Osteocyte (in vitro differentiated cells): ENCODE measurements at places on chromosomes 5 and 9. TPM values are rescaled to one million over a fixed set of nuclear protein-coding genes. Genes with fewer than 3 reads are reported as not detected.

The MLANA gene
- total RNA-seq: not detected in 2 replicates

- DNase-seq: no peak
These were observed 389.4 kb downstream of the CTNND2 start for GRCh38 chr5:11514705-11515432.

GRCh38 chr5:93723005-93723404, 18.4 kb downstream of the POU5F2 start:
- DNase-seq: no peak

DNA sequence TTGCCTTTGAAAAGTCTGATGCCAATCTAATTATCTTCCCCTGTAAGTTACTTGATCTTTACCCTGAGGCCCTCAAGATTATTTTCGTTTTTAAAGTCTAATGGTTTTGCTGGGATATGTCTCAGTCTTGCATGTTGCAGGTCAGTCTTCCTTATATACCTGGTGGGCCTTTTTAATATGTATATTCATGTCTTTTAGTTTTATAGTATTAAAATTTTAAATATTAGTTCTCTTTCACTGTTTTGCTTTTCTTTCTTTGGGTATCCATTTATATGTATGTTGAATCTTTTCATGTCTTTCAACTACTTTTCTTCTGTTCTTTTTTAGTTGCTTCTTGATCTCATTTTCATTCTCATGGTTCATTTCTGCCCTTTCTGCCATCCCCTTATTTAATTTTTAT, 68.9 kb downstream of the HSD17B4 start:
- DNase-seq: no peak
